ENCODE measurements at places on chromosomes 2 and 18.

DNA sequence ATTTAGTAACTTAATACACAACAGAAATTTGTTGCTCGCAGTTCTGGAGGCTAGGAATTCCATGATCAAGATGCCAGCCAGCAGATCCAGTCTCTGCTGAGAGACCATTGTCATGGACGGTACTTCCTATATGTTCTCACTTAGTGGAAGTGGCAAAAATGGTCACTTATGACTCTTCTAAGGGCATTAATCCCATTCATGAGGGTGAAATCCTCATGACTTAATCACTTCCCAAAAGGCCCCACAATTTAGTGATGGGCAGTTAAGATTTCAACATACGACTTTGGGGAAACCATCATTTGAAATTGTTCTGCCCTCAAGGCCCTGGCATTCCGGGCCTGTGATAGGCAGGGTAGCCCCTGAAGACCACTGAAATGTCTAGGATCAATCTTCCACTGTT lies 23.0 kb downstream of the BZW1 start:
- no peak for DNase-seq

GRCh38 chr18:5146093-5146492 lies 51.0 kb downstream of the AKAIN1 start:
- DNase-seq = no peak

DNA sequence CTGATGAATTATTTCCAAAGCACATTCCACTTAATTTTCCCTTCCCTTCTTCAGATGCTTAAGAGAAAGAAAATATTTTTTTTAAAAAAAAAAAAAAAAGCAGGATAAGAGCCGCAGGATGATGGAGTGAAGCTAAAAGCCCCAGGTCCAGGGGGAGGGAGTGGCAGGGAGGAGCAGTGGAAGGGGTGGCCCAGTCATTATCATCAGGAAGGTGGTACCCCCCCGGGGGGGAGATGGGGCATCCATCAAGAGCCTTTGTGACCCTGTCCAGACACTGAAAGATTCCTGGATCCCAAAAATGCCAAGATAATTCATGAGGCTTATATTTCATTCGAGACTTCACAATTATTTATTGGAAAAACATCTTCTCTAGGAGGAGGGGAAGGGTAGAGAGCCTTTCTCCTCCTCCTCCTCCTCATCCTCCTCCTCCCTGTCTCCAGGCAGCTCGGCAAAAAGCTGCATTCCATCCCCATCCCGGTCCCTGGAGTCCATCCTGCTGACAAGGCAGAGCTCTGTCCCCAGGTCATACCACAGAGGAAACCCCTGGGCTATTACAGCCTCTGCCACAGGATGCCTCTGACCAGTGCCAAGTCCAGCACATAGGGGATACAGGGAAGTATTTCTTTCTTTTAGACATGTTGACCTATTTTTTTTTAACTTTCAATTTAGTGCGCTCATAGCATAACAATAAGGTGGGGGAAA lies 125.3 kb downstream of the TWIST2 start:
- peak; percentile 45 for DNase-seq

DNA sequence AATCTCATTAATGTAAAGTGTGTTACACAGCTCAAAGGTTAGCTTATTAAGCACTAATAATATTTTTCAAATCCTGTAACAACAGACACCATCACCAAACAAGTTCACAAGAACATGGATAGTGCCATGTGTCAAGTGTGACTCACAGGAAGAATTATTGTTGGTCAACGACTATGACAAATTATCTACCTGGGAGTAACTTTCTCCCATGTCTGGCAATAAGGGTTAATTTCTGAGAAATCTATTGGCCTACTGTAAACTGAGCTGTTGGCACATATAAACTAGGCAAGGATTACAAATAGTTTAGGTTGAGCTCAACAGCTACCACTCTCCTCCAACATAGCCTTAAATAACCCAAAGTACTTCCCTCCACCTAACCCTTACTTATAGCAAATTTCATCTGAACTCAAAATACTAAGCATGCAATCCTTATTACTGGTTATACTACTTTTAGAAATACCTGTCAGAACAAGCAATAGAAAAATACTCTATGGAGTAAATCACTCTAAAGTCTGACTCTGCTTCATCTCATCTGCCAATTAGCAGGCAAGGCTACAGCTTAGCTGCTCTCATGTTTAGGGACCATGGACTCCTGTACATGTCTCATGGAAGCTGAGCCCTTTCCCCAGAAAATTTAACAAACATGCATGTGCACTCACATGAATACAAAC lies 223.0 kb downstream of the NBAS start:
- DNase-seq = peak; percentile 13

- DNase-seq = no peak
Measured at GRCh38 chr2:85942346-85942957, 53.7 kb upstream of the ST3GAL5 start.

DNA sequence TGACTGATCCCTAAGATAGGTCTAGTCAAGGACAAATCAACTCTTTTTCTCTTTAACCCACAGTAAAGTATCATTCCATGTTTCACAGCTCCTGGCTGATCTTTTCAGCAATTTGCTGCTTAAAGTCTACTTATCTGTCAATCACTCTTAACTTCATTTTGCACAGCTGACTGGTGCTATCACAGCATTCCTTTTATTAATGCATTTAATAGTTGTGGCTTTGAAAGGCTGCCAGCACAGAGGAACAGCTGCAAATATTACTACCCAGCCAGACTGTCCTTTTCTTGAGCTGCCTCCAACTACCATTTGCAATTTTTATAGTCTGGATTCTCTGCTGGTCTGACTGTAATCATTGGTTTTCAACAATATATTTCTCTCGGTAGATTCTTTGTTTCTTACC lies 303.5 kb downstream of the STK39 start:
- DNase-seq = peak; percentile 74

DNA sequence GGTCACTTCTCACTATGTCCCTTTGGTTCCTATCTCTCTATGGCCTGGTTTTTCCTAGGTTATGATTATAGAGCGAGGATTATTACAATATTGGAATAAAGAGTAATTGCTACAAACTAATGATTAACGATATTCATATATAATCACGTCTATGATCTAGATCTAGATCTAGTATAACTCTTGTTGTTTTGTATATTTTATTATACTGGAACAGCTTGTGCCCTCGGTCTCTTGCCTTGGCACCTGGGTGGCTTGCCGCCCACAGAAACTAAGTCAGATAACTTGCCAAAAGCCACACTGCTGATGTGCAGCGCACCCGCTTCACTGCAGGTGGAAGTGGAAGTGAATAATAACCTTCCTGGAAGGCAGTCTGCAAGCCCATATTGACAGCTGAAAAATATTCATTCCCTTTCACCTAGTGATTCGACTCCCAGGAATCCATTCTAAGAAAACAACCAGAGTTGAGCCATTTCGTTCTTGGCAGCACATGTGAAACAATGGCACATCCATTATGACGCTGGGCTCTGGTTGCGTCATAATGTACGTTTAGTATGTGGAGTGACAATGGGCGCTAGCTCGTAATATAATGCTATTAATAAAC lies 725 bp upstream of the ANKRD53 start:
- peak; percentile 78 for DNase-seq

DNA sequence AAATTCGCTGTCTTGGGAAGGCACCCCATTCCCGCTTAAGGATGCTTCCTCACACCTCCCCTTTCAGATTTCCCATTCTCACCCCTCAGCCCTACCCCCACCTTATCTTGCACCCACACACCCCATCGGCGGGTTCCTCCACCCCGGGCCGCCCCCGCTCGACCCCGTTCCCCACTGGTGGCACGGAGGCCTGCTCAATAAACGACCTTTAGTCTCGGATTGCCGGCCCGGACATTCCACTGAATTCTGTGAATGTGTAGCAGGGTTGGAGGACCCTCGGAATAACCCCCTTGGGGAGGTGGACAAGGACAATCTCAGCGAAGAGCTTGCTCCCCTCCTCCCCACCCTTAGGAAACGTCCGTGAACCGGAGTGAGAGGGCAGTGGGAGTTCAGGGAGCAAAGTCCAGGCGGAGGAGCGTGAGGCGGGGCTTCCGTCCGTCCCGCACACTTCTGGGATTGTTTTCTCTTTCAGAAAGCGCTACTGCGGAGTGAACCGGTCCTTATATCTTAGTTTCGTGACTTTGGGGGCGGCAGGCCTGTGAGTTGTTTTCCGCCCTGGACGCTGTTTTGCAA lies 2.8 kb upstream of the LBX2 start:
- DNase-seq = no peak

GRCh38 chr2:239351687-239352086 lies 49.1 kb downstream of the HDAC4 start:
- no peak for DNase-seq

DNA sequence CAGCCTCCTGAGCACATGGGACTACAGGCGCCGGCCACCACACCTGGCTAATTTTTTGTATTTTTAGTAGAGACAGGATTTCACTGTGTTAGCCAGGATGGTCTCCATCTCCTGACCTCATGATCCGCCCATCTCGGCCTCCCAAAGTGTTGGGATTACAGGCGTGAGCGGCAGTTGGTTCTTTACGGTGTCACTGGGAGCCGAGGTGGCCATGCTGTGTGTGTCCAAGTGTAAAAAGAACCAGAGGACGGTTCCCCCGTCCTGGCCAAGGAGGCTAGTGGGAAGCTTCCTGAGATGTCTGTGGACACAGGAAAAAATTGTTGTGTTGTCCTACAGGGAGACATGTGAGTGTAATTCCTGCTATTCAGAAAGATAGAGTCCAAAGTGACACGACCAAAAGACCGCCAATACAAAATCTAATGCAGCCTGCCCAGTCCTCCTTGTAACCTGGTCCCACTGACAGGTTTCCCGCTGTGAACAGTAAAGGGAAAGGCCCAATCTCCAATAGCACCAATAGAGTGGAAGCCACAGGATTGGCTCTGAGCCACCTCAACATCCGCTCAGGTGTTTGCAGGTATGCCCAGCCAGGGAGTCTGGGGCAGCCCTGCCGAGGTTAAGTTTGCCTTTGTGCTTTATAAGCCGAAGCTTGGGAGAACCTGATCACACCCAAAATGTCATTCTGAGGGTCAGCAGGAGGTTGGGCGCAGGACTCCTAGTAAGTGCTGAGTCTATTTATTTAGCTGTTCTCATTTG lies 40.6 kb downstream of the NCK2 start:
- DNase-seq = no peak

- no peak for DNase-seq
Measured at GRCh38 chr2:174670446-174670845, 72.8 kb upstream of the WIPF1 start.

- DNase-seq = no peak
Measured at GRCh38 chr2:223758131-223758840, 79.1 kb downstream of the AP1S3 start.

- DNase-seq = no peak
Measured at GRCh38 chr2:67565262-67565661, 168.1 kb downstream of the ETAA1 start.

DNA sequence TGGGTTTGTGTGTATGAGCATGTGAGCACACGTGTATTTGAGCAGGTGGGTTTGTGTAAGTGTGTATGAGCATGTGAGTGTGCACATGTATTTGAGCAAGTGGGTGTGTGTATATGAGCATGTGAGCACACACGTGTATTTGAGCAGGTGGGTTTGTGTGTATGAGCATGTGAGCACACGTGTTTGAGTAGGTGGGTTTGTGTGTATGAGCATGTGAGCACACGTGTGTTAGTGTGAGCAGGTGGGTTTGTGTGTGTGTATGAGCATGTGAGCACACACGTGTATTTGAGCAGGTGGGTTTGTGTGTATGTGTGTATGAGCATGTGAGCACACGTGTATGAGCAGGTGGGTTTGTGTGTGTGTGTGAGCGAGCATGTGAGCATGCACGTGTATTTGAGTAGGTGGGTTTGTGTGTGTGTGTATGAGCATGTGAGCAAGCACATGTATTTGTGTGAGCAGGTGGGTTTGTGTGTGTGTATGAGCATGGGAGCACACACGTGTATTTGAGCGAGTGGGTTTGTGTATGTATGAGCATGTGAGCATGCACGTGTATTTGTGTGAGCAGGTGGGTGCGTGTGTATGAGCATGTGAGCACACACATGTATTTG lies 169.7 kb downstream of the TWIST2 start:
- DNase-seq = no peak

GRCh38 chr2:146287281-146287680 lies 1557.5 kb upstream of the ACVR2A start:
- no peak for DNase-seq

DNA sequence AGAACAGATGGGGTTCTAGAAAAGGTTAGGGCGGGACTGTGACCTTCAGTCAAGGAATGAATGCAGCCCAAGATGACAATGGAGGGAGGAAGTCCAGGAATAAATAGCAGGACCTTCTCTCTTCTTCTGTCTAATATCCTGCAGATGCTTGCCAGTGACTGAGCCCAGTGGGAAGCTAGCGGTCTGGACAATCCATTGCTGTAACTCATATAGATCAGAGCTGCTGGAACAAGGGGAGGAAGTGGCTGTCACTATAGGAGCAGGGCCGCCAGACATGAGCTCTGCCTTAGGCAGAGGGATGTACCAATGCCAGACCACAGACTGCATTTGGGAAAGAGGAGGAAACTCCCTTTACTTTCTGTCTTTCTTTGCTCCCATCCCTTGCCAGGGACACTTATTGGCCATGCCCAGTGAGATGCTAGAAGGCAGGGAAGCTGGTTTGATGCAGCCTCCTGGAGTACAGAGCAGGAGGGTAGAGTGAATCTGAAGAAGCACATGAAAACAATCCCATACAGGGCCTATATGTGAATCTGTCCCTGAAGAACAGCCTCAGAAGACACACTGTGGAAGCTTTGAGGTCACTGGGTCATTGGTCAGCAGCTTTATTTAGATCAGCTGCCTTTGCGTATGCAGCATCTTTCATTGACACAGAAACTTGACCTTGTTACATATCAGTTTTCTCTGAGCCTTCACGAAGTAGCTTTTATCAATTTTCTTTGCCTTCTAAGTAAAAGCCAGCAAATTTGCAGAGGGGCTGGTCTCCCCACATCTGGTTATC lies 65.4 kb downstream of the CCDC85A start:
- no peak for DNase-seq

DNA sequence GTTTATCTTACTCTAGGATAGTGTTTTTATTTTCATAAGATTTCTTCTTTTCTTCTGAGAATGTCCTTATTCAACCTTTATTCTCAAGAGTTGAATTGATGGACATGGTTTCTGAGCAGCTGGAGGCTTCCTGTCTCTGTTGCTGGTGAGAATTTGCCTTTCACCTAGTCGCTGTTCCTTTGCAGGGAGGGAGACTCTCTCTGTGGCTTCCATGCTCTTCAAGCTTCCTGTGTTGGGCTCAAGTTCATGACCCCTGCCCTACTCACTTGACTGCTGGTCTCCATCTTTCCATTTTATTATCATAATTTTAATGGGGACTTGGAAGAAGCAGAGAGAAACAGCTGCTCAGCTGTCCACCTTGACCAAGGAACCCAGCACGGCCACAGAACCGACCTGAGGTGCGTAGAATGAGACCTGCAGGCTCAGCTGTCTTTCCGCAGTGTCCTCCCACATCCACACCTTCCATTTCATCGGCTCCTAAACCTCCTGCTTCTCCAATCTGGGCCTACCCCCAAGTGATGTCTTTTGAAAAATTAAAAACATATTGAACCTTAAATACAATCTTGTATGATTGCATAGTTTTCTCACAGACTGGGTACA lies 24.2 kb downstream of the TMEM18 start:
- no peak for DNase-seq
